Panc1 (cell line): ENCODE measurements at places on chromosomes 11 and 22.
A peak's percentile ranks its signal among the peaks of the same experiment; 100 is the strongest.

- DNase-seq: no peak
These were observed 35.4 kb upstream of the SMIM38 start for GRCh38 chr11:69120096-69120875.

DNA sequence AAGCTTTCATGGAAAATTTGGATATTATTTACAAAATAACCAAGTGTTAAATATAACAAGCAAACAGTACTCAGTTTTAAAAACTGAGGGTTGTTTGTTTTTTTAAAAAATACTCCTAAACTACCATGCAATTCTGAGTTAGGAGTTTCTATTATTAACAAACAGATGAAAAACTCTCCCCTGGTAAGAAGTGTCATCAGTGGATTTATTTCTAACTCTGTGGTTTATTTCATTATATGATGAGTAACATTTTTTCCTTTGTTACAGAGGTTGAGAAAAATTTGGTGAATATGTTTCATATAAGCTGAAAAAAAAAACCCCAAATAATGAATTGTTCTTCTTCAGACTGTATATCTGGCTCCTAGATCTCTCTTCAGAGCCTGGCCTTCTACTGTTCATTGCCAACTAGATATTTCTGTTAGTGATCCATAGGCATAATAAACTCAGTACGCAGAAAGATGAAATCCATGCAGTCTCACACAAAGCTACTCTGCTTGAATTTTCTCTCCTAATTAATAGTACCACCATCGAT is 29.4 kb upstream of the PDE3B start:
- no peak for DNase-seq

DNA sequence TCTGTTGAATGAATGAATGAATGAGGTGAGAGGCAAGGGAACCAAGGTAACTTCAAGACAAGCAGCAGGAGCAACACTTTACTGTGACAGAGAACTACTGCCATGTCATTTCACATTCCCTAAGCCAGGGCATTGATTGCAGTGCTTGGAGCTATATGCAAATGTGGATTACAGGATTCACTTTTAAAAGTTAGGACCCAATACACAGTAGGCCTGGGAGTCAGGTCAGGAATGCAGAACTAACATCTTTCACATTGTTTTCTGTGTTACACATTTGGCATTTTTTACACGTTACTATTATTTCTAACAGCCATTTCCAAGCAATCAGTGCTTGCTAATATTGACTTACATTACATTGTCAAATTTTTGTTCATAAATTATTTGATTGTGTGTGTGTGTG is 26.2 kb upstream of the ME3 start:
- DNase-seq: no peak

DNA sequence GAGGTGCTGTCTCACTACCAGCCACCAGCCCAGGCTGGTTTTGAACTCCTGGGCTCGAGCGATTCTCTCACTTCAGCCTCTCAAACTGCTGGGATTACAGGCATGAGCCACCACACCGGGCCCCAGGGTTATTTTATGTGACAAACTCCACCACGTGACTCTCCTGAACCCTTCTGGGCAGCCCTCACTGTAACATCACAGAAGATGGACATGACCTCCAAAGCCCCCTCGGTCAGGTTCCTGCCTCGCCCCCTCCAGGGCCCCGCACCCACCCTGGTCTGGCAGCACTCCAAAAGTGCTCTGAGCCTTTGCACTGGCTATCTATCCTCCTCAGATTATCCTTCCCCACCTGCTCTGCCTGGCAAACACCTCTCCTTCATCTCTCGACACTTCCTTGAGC is 43.3 kb downstream of the RIBC2 start:
- DNase-seq: no peak

- DNase-seq: no peak
These were observed 31.3 kb upstream of the DMC1 start for GRCh38 chr22:38601221-38601764.

GRCh38 chr22:47842119-47842518 is 1079.7 kb downstream of the TBC1D22A start:
- DNase-seq: no peak

DNA sequence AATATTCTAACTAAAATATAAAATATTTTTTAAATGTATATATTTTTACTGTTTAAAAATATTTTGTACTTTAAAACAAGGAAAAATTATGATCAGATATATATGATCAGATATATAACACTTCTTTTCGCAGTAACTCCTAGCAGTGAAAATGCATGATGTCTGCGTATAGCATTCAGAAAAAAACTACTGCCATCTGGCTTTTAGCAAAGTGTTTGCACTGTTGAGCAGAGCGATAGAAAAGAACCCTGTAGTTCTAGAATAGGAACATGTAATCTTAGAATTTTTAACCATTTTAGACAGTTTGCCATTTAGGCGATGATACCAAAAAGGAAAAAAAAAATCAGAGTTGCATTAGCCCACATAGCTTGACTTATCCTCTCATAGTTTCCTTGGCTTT is 370.4 kb upstream of the ANO3 start:
- no peak for DNase-seq

DNA sequence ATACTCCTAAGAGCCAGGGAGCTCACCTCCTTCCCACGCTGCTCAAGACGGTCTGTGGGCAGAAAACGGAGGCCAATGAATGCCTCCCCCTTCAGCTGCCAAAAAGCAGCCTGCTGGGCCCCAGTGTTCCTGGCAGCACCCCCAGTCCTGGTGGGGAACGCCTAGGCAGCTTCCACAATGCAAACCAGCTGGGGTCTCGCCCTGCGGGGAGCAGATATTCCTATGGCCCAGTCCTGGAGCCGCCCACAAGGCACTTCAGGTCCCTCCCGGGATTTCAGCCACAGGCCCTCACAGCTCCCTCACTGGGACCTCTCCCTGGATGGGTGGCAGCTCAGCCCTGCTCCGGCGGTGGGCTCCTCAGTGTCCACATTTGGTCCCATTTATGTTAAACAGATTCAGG is 29.2 kb downstream of the A4GALT start:
- no peak for DNase-seq

DNA sequence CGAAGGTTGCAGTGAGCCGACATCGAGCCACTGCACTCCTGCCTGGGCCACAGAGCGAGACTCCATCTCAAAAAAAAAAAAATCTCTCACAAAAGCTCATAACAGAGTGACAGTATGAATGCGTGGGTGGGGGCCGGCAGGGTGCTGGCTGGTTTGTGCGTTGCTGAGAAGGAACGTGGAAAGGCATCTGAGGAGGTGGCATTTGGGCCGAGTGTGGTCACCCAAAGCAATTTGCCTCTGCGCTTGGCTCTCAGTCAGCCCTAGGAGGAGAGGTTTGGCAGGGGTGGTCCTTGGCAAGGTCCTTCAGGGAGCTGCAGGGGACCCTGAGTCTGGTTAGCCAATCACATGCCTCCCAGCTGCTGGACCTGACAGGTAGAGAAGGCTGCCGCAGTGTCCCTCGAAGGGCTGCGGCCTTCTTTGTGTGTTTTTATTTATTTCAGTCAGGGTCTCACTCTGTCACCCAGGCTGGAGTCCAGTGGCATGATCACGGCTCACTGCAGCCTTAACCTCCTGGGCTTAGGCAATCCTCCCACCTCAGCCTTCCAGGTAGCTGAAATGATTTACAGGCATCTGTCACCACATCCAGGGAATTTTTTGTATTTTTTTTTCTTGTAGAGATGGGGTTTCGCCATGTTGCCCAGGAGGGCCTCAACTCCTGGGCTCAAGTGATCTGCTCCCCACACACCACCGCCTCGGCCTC is 23.5 kb upstream of the OSBPL5 start:
- DNase-seq: no peak

DNA sequence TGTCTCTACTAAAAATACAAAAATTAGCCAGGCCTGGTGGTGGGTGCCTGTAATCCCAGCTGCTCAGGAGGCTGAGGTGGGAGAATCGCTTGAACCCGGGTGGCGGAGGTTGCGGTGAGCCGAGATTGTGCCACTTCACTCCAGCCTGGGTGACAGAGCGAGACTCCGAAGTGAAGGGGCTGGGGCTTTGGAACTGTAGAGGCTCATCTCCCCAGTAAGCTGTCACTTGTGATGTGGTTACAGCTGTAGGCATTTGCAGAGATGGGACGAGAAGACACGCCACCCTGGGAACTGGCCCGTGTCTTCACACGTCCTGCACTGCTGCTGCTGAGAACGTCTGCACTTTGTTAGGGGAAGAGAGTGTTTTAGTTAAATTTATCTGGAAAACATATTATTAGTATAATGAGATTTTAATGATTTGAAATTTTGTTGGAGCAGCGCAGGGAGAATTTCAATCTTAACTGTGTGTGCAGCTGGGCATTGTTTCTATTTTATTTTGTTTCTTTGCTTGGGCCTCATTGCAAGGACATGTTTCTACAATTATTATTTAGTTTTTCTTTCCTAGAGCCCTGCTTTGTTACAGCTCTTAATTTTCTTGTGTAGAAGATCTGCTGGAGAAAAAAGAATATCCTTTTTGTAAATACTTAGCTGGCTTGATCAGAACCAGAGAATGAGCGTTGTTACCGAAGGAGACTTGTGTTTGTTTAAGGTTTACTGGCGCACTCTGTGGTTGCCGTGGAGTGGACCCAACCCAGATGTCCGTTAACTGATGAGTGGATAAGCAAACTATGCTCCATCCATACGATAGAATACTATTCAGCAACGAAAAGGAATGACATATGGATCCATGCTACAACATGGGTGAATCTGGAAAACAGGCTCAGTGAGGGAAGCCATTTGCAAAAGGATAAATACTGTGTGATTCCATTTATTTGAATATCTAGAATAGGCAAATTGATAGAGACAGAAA is 18.4 kb downstream of the PARVB start:
- no peak for DNase-seq

DNA sequence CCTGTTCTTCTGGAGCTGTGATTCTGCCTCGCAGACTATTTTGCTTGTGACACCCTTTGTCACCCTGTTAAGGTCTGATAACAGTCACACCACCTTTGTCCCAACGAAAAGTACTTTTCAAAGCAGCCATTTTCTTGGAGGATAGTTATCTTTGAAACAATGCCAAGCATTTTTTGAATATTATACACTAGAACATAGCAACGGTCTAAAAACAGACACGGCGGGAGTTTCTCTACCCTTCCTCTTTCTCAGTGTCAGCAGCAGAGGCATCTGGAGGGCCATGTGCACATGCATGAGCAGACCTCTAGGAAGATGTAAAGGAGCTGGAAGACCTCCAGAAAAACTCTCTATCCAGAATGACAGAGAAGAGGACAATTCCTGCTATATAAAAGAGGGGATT is 86.5 kb downstream of the TRPC6 start:
- no peak for DNase-seq

GRCh38 chr11:65204646-65205601 is 23.2 kb downstream of the CAPN1 start:
- DNase-seq: no peak

DNA sequence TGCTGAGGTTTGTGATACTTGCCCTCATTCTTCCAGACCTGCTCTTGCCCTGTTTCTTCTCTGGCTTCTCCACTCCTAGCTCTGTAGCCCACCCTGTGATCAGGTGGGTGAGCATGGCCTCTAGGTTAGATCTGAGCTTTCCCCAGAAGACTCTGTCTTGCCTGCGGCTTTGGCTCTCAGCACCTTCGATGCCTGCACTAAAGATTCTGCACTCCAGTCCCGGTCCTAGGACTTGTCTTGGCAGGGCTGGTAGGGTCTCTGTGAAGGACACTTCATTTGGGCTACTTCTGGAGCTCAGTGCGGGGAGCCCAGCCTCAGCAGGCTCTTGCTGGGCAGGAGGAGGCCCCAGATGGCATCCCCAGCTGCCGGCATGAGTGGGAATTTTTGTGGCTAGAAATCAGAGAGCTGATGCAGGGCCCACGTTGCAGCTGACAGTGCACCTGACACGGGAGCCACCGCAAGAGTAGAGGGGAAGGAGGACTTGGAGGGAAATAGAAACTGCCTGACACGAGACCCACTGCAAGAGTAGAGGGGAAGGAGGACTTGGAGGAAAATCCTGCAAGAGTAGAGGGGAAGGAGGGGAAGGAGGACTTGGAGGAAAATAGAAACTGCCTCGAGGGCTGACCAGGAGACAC is 226.9 kb upstream of the B3GAT1 start:
- DNase-seq: no peak

DNA sequence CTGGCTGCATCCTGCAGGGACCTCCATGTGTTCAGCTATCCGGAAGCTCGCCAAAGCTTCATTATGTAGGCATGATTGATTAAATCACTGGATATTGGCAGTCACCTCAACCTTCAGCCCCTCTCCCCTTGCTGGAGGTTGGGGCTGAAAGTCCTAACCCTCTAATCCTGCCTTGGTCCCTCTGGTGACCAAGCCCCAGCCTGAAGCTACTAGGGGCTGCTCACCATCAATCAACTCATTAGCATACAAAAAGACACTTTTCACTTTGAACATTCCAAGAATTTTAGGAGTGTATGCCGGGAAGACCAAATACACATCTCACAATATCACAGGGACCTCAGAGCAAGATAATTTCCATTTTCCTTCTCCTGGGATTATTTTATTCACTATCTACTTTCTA is 38.8 kb upstream of the TPBGL start:
- no peak for DNase-seq

DNA sequence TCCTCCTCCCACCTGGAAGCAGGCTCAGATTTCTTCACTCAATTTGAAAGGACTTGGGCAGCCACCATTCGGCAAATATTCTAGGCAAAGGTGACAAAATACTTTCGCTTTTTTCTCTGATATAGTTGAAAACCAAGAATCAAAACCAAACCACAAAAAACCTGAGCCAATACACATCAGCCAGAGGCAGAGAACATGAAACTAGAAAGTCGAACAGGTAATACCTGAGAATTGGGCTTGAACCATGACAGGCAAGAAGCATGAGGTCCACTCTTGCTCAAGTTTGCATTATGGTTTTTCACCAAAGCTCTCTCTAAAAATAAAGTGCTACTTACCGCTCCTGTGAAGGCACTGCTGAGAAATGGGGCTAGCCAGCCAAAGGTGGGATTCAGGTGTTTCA is 26.2 kb upstream of the LDLRAD3 start:
- DNase-seq: no peak

GRCh38 chr11:416757-417621 is 2.2 kb upstream of the SIGIRR start:
- DNase-seq: no peak

DNA sequence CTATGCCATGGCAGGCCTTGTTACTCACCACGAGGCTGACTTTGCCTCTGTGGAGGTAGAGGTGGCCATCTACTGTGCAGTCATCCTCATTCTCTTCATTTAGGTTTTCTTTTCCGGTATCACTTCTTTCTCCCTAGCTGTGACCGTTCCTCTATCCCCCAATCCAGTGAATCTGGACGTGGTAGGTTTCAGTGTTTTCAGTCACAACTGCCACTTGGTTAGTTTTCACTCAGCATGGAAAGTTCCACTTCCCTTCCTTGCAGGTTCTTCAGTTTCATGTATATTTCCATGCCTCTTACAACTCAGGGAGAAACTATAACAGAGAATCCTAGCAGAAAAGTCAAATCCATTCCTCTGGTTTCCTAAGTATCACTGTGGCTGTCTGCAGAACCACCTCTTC is 1.9 kb downstream of the HPS4 start:
- DNase-seq: no peak

GRCh38 chr11:64164392-64165312 is 1.3 kb downstream of the MACROD1 start:
- DNase-seq: no peak

GRCh38 chr11:40974186-40974795 is 485.2 kb downstream of the LRRC4C start:
- DNase-seq: no peak

GRCh38 chr22:19909350-19910179 is 32.0 kb upstream of the COMT start:
- peak; percentile 62 for DNase-seq
